ENCODE measurements at places on chromosomes 2 and 18.

DNA sequence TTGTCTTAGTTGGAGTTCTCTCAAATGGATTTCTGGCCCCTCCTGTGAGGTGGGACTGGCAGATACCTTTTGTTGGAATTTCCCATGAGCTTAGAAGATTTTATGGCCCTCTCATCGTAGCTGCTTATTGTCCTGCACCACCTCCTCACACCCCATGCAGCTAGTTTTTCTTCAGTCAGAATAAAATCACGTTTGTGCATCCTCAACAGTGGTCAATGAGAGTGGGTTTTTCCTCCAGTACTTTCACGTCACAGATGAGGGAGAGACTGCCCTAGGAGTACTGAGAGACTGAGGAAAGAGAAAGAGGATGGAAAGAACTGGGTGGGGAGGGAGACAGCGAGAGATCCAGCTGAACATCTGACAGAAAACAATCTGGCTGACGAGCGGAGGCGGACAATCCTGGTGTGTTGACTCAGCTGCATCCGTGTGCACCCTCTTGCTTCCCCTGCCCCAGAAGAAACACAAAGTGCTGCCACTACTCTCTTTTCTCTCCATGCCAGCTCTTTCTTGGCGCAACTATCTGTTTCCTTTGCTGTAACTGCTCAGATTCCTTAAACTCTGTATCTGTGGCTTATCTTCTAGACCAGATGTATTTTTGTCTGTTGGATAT, 7.4 kb downstream of the RAPGEF4 start:
- DNase-seq = no peak

- DNase-seq = no peak
Observed at GRCh38 chr18:69647702-69648101, 247.0 kb downstream of the DOK6 start.

- DNase-seq = no peak
Observed at GRCh38 chr2:74188018-74188601, 9.4 kb upstream of the MOB1A start.

- no peak for DNase-seq
Observed at GRCh38 chr2:40285391-40285790, 166.5 kb downstream of the SLC8A1 start.

GRCh38 chr2:32136097-32136496, 29.6 kb upstream of the SLC30A6 start:
- no peak for DNase-seq

DNA sequence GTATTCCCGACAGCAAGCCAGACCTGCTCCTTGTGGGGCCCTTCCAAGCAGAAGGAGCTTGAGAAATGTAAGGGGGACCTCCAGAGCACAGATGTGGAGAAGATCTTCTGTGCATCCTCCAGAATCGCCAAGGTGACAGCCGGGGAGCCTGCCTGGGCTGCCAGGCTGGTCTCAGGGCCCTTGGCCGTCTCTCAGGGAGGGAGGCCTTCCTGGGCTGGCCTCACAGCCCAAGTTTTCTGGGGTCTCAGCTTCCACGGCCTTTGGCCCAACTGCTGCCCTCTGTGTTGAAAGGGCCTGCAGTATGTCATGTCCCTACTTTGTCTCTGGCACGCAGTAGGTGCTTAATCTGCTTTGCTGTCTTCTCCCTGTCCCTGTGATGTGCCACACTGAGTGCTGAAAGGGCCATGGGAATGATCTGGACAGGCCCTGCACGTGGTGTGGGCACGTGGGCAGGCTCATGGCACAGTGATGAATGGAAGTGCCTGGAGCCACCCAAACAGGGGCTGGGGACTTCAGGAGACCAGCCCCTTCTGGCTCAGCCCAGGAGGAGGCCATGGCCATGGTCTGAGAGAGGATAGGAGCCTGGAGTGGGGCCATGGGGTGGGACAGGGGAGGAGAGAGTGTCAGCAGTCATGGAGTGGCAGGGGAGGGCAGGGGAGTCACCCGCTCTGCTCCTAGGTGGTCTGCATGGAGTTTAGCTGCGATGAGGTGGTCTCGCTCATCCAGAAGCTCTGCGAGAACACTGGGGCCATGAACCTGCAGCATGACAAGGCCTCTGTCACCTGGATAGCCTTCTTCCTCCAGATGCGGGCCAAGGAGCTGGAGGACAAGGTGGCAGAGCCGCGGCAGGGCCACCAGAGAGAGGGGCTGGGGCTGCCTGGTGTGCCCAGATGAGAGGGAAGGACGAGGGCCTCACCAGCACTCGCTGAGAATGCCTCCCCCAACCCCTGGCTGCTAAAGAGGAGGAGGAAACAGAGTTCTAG, 35.4 kb downstream of the HJURP start:
- DNase-seq = no peak

GRCh38 chr2:48221846-48222516, 308.0 kb upstream of the STON1 start:
- no peak for DNase-seq

GRCh38 chr2:229269941-229270340, 1.1 kb downstream of the PID1 start:
- DNase-seq = peak; percentile 25

- DNase-seq = peak; percentile 99
Observed at GRCh38 chr2:24971536-24972314, at the start of gene DNAJC27. DNAJC27 (minus strand) TSS chr2:24971955; CDS start chr2:24971904, 51 bp downstream.

GRCh38 chr18:52700116-52700515, 360.1 kb downstream of the DCC start:
- DNase-seq = no peak

- no peak for DNase-seq
Observed at GRCh38 chr2:235658351-235659174, 164.7 kb downstream of the AGAP1 start.

DNA sequence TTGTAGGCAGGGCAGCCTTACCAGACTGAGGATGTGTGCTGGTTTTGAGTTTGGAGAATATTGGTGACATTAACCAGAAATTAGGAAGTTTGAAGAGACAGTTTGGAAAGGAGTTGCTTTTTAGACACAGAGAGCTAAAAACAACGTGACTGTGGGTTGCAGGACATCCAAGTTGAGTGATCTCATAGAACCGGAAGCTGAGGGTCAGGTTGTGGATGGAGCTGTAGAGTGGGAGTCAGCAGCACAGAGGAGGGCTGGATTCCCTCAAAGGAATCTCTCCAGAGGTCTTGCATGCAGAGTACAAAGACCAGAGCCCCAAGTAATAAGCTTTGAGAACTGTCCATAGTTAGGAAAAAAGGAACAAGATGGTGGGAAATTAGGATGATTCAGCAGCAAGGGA, 9.3 kb downstream of the MAPRE3 start:
- DNase-seq = no peak

DNA sequence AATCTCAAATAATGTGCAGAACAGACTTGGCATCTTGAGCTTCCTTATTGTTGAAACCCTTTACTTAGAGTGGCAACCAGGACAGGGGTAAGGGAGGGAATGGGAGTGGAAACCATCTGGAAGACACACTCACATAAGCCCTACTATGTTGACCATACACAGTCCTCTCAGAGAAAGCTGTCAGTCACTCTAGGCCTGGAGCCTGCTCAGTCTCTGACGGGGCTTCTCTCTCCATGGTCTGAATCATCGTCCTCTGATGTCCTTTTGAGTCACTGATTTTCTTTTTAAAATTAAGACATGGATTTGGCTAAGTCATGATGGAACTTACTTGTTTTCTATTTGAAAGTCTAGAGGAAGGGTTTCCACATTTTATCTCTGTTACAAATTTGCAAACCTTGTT, 74.0 kb downstream of the MYO1B start:
- no peak for DNase-seq

- no peak for DNase-seq
Observed at GRCh38 chr2:132733094-132733493, 63.1 kb upstream of the LYPD1 start.

GRCh38 chr18:23512641-23513040, 9.3 kb downstream of the RMC1 start:
- DNase-seq = peak; percentile 67

- DNase-seq = no peak
Observed at GRCh38 chr18:13231151-13231550, 12.6 kb downstream of the LDLRAD4 start.

GRCh38 chr18:54769526-54770464, 58.5 kb upstream of the RAB27B start:
- no peak for DNase-seq

- DNase-seq = no peak
Observed at GRCh38 chr2:42902939-42903709, 110.7 kb upstream of the HAAO start.

GRCh38 chr2:113242327-113242726, 36.4 kb downstream of the PAX8 start:
- DNase-seq = no peak

- DNase-seq = no peak
Observed at GRCh38 chr18:3688690-3689089, 238.7 kb downstream of the TGIF1 start.

- no peak for DNase-seq
Observed at GRCh38 chr2:226475650-226476049, 324.0 kb downstream of the IRS1 start.

- DNase-seq = no peak
Observed at GRCh38 chr2:204483608-204484081, 61.6 kb upstream of the PARD3B start.

- DNase-seq = no peak
Observed at GRCh38 chr2:44722026-44722625, 219.4 kb upstream of the SIX3 start.

DNA sequence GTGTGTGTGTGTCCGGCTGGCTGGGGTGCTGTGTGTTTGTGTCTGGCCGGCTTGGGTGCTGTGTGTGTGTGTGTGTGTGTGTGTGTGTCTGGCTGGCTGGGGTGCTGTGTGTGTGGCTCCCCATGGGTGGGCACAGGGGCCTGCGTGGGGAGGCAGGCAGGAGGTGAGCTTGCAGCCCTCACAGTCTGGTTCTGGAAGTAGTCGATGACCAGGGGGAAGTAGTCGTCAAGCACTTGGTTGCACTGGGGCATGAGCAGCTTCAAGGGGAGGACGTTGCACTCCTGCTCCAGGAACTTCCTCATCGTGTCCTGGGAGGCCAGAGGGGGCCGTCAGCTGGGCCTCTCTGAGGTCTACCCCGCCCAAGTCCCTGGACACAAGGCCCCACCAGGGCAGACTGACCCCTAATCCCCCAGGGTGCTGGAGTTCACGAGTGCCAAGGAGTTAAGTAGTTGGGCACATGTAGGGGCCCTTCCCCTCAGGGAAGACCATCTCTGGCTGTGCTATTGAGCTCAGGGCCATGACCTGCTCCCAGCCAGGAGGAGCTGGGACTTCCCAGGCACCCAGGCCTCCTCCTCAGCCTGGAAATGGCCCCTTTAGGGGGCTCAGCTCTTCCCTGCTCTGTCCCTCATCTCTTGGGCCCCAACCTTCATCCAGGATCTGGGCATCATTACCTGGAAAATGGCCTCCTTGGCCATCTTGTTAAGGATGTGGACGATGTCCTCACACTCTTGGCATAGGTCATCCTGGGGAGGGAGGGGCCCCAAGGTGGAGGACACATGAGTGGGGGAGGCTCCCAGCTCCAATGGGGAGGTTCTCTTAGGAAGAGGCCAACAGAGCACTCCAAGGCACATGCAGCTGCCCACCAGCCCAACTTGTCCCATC, 1.3 kb downstream of the SFTPB start:
- DNase-seq = no peak

DNA sequence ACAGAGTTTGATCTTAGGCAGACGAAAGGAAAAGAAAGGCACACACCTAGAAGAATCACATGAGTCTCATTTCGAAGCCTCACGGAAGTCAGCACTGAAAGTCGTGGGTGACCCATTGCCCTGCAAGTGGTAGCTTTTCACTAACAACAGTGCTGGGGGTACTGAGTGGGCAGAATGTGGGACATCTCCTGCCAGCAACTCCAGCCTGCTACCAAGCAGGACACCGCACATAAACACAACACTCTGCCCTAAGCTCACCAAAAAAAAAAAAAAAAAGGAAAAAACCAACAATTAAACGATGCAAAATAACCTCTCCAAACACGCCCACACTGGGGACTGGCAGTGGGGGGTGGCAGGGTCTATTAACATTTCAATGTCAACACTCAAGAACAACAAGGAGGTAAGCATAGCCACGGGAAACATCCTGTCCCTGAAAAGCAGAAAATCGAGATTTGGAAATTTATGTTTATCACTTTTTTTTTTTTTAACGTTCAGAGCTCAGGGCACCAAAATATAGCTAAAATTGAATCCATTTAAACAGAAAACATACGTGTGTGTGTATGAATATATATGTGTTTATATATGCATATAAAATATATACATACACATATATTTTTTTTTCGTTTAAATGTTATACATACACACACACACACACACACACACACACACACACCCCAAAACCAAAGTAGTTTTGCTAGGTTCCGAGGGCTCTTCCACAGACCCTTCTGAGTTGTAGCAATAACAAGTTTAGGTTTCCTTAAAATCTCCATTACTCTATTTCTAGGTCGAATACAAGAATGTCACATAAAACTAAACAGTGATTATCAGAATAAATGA, 2.2 kb downstream of the INO80D start:
- peak; percentile 76 for DNase-seq

DNA sequence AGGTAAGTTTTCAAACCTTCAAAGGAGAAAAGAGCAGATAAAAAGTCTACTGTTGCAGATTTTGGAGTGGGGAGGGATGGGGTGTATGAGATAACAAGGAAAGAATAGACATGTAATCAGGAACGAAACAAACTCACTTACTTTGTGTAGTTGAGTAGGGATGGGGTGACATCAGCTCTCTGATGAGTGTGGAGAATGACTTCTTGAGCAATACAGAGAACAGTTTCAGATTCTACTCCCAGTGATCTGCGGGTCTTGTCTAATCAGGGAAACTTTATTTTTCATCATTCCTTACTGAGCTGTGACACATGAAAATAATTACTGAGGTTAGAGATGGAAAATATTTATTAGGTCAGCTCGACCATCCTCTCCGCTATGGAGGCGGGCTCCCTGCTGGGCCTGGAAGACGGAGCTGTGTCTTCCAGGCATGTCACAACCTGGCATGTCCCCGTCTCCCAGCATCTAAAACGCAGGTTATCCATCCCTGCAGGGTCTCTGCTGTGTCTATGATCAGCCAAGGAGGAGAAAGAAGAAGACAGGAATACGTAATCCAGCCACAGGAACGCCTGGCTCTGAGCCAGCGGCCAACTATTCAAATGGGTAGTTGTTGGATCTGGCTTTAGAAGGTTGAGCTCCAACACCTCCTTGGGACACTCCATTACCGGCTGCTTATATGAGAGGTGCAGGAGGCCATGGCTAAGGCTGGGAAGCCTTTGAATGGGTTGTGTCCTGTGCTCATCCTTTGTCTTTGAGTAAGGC, 99.0 kb upstream of the SATB2 start:
- no peak for DNase-seq

DNA sequence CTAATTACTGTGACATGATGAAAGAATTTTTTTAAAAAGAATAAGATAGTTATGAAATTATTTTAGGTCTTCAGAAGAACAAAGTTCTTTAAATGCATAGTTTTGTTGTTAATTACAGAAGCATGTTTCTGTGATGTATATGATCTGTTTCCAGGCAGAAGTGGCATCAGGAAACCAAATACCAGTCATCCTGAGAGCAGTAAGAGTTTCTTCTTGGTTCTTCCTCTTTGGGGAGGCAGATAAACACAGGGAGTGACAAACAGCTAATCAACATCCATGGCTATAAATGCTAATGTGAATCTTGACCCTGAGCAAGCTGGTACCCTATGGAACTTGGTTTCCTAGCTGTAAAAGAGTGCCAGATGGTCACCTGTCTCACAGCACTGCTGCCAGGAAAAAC, 29.2 kb downstream of the WIPF1 start:
- DNase-seq = no peak
